NCI-H2029 treated with DMSO at 0.1 percent for 48 hours (cell line): ENCODE measurements at places on chromosomes 3 and 15.
A peak's percentile ranks its signal among the peaks of the same experiment; 100 is the strongest.

- no peak for DNase-seq
These were observed 15.9 kb upstream of the CHST2 start for GRCh38 chr3:143103652-143104051.

GRCh38 chr3:43181202-43181821, 75.4 kb upstream of the POMGNT2 start:
- no peak for DNase-seq

DNA sequence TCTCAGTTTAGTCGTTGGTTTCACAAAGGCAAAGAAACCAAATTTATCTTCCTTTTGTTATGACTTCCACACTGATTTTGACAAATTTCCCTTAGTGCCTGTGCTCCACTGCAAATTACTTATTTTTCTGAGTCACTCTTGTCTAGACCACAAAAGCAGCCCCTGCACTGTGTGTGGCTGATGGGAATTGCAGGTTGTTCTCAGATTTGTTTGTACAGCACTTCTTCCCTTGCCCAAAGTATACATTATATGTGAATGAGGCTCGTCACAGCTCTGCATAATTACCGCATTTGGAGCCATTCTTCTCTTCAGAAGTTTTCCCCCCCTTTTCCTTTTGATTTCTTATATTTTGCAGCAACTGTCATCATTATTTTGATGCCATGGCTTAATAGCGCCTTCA, 354.2 kb upstream of the IL12A start:
- DNase-seq, result no peak

DNA sequence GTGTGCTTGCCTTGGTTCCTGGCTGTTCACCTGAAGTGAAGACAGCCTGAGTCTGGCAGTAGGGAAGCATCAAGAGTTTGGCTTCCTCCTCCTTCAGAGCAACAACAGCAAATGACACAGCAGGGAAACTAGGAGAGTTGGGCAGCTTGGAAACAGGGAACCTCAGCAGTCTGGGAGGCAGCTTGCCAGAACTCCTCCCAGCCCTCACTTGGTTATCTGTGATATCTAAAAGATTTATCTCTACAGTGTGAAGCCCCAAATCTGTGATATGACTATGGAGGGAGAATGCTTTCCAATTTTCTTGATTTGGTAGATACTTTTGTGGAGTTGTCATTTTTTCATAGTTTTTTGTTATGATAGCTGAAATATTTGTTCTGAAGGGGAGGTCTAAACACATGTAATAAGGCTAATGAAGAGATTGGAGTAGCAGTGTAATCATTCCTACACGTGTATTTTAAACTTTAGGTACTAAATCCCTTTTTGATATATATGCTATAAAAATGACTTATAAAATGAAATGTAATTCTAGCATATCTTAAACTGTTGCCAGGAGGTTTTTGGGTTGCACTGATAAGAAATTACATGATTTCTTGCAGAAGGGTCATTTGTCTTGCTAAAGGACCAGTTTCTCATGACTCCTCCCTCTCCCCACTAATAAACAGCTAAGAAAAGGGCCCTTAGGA, 20.8 kb downstream of the UBE2E1 start:
- DNase-seq, result peak; percentile 31

- no peak for DNase-seq
These were observed 1.8 kb downstream of the PRKCD start for GRCh38 chr3:53162672-53163443.

- no peak for DNase-seq
These were observed 126.9 kb downstream of the LRRK1 start for GRCh38 chr15:101045835-101046691.

- DNase-seq, result no peak
These were observed 131.7 kb upstream of the AGBL1 start for GRCh38 chr15:85947936-85948335.

GRCh38 chr3:159586571-159587202, 401.9 kb upstream of the IL12A start:
- DNase-seq, result no peak

GRCh38 chr15:57085267-57085666, 166.8 kb downstream of the TCF12 start:
- DNase-seq, result no peak

- no peak for DNase-seq
These were observed 401.5 kb upstream of the GOLIM4 start for GRCh38 chr3:168497183-168497582.

DNA sequence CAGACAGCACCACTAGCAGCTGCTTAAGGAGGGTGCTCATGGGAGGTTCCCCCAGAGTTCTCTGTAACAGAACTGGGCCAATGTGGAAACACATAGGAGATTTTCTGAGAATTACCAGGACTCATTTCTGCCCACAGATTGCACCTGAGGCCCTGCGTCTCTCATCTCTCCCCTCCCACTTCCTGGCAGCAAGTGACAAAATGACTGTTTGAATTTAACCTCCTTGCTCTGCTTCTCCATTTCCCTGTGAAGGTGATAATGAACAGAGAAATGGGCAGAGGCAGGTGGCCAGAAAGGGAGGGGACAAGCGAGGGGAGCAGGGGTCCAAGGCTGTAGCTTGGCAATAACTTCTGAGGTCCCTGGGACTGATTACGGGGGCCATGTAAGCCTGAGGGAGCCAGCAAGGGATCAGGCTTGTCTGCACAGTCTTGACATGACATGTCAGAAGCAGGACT, 8.0 kb downstream of the EPHB1 start:
- no peak for DNase-seq

DNA sequence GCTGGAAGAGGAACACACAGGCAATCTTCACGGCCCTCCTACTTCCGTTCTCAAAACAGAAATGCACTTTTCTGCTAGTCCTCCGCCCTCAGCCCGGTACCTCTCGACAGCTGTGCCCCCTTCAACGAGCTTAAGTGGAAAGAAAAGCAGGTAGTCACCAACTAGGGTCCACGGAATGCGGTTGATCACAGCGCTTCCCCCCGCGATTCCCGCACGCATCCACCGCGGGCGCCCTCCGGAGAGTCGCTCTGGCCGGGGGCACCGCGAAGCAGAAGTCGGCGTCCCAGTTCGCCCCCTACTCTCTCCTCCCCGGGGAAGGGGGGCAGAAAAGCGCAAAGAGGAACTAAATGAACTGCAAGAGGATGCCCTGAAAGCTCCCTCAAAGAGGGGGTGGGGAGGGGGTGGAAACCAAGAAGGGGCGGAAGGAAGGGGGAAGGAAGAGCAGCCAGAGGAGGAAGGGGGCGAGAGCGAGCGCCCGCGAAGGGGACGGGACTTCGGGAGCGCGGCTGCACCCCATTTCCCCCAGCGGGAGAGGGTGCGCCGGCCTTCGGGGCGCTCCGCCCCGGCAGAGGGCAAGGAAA, 738 bp downstream of the ACAP2 start:
- no peak for DNase-seq

DNA sequence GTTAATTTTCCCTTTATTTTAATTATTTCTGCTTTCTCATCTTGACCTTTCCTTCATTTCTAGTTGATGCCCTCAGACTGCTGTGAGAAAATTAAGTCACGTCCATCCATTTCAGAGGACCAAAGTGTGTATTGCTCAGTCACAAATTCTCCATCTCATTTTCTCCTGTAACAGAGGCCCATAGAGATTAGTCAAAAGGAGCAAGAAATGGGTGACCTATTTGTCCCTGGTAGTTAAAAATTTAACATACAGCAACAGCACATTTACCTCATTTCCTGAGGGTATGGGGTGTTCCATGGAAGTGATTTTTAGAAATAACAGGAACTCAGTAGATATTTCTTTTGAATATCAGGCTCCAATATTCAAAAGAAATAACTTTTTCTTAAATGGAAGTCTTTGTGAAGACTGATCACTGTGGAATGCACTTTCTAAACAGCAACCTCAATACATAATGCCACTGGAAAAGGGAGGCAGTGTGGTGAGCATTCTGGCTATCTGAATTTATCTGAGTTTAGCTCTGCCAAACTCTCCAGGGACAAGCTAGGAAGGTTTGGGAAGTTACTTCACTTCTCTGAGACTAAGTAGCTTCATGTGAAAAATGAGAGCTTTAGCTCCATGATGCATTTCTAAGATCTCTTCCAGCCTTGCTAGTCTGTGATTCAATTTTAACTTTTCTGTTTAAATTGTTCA, 808.2 kb downstream of the SQOR start:
- no peak for DNase-seq

- no peak for DNase-seq
These were observed 362.3 kb upstream of the CBLB start for GRCh38 chr3:106231086-106231485.

- no peak for DNase-seq
These were observed 111.1 kb downstream of the NUP210 start for GRCh38 chr3:13309004-13309403.

DNA sequence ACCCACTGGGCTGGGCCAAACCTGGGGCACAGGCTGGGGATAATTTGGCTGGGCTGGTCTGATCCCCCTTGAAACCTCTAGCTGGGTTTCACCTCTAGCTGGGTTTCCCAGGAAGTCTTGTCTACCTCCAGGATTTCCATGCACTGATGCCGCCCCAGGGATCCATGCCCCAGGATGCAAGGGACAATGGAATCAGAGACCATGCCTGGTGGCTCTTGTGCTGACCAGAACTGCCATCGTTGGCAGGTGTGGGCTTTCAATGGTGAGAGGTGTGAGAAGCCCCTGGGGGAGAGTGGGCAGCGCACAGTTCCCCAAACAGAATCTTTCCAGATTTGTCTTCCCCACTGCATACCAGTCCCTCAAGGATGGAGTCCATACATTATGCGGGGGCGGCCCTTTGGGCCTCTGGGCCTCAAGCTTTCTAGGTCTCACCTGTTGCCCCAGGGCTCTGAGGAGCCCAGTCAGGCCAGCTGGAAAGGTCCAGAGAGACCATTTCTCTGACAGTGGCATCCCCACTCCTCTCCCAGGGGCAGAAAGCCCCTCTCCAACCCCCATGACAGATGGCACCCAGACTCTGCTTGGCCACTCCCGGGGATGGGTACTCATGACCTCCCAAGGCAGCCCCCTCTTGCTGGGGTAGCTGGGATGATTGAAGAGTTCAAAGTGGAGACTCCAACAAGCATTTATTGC, 35.4 kb downstream of the EPHB3 start:
- DNase-seq, result no peak

- no peak for DNase-seq
These were observed 231.8 kb downstream of the RBMS3 start for GRCh38 chr3:29512641-29513040.
